ENCODE measurements at places on chromosomes 5 and 9. TPM values are rescaled to one million over a fixed set of nuclear protein-coding genes. Genes with fewer than 3 reads are reported as not detected.
A peak's percentile ranks its signal among the peaks of the same experiment; 100 is the strongest.

- no peak for DNase-seq
Observed at GRCh38 chr9:89749500-89750116, 144.8 kb downstream of the GADD45G start.

- DNase-seq, result no peak
Observed at GRCh38 chr5:23677996-23678395, 170.6 kb downstream of the PRDM9 start.

DNA sequence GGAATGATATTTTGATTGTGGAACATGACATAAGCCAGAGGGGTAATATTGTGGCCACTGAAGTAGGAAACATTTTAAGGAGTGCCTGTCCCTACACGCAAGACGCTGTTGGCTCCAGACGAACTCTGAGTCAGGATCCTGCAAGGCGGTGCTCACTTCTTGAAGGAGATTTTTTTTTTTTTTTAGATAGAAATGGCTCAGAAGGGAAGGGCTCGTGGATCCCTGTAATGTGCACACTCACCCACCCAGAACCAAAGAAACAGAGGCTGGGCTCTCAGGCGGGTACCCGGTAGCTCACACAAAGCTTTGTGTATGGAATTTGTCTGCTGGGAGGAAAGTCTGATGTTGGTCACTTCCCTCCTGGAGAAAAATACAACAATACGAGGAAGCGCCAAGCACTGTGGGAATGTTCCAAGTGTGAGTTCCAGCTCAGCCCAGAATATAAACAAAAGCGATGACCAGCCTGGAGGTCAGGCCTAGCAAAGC lies 25.7 kb downstream of the RAPGEF1 start:
- DNase-seq, result peak; percentile 75

ENC1 gene
- total RNA-seq, result 6.6 TPM

TMEM232 gene
- total RNA-seq, result 1.7 TPM

SMIM32 gene
- not detected for total RNA-seq

LHX3 gene
- total RNA-seq, result not detected

- no peak for DNase-seq
Observed at GRCh38 chr9:94269264-94269663, 10.2 kb downstream of the ZNF169 start.

DNA sequence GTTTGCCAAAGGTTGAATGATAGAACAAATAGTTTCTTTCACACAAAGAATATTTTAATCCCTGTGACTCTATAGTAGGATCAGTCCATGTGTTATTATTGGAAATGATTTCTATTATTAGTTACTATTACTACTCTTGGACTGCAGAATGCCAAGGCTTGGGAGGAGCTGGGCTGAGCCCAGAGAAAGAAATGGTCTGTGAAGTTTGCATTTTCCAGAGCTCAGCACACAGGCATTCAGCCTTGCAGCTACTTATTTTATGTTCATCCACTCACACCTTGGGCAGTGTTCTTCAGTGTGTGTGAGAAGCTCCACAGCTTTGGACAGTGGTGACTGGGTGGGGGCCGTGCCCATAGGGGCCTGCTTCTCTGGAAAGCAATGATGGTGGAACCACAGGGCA lies 583.1 kb downstream of the CCDC171 start:
- no peak for DNase-seq

- no peak for DNase-seq
Observed at GRCh38 chr5:50751064-50751657, 84.7 kb downstream of the PARP8 start.

SLC6A19 gene
- 0.05 TPM for total RNA-seq

GRCh38 chr5:38069360-38069759 lies 189.0 kb upstream of the EGFLAM start:
- no peak for DNase-seq

DNA sequence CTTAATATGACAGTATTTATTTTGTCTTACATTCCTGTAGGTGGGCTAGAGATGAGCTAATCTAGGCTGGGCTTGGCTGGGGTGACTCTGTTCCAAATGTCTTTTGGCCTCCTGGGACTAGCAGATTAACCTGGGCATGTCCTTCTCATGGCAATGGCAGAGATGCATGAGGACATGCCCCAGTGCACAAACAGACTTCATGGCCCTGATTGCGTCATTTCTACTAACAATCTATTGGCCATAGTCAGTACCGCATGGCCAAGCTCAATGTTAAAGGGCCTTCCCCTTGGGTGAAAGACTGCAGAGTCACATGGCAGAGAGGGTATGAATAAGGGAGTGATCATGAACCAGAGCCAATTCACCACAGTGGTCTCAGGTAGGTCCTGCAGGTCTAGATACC lies 313.4 kb downstream of the MSX2 start:
- no peak for DNase-seq

AJM1 gene
- total RNA-seq, result 8.6 TPM

SCGB3A2 gene
- not detected for total RNA-seq

- DNase-seq, result no peak
Observed at GRCh38 chr5:79821-80220, 12.1 kb upstream of the PLEKHG4B start.

DNA sequence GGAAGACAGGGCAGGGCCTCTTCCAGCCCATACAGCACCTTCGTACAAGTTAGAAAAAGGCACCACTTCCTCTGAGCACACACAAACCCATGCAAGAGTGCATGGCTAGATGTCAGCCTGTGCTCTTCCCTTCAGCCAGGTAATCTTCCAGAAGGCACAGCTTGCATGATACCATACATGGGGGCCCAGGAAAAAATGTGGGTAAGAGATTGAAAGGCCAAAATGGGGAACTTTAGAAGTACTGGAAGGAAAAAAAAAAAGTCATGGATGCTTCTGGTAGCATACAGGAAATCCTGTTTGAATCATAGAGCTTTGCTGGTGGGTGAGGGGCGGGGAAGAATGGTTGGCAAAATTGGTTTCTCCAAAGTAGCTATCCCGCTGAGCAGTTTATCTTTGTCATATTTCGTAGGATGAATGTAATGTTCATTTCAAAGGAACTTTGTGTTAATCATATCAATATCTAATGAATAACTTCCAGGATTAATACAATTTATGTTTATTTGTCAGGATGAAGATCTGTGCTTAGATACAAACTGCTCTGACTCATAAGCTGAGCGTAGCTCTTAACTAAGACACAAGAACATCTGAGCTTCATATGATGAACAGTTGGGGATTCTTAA lies 78.2 kb upstream of the MAP3K1 start:
- DNase-seq, result no peak

DNA sequence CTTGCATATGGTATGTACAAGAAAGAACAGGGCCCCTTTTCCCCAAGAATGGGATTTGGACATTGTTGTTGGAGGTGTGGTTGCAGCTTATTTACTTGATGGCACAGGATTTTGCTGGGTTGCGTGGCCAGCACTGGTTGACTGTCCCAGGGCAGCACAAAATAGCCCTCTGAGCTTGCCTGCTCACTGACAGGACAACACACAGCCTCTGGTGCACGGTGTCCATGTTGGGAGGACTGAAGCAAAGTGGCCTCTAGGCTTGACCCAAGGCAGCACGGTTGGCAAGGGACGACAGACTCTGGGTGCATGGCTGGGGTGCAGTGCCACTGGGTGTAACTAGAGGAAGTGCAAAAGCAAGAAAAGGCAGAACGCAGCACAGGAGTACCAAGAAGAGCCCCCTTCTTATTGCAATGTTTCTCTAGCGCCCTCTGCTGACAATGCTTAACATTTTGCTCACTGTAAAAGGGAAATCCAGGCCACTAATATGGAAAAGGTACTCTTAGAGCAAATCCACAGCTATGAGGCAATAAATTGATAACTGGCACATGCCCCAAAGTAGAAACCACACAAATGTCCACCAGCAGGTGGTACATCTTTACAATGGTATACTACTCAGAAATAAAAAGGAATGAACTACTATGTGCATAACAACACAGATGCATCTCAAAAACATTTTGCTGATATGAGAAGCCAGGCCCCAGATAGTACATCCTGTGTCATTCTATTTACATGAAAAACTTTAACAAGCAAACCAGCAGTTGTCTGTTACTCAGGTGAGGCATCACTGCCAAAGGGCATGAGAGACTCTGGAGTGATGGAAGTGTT lies 47.4 kb upstream of the BARX1 start:
- no peak for DNase-seq

SLC36A2 gene
- not detected for total RNA-seq

NFIB gene
- 129 TPM for total RNA-seq

- DNase-seq, result peak; percentile 92
Observed at GRCh38 chr9:71647094-71647591, 121.2 kb downstream of the CEMIP2 start.

IRX1 gene
- 1.2 TPM for total RNA-seq
